NCI-H187 treated with DMSO at 0.1 percent for 48 hours (cell line): ENCODE measurements at places on chromosomes 12 and 14.

DNA sequence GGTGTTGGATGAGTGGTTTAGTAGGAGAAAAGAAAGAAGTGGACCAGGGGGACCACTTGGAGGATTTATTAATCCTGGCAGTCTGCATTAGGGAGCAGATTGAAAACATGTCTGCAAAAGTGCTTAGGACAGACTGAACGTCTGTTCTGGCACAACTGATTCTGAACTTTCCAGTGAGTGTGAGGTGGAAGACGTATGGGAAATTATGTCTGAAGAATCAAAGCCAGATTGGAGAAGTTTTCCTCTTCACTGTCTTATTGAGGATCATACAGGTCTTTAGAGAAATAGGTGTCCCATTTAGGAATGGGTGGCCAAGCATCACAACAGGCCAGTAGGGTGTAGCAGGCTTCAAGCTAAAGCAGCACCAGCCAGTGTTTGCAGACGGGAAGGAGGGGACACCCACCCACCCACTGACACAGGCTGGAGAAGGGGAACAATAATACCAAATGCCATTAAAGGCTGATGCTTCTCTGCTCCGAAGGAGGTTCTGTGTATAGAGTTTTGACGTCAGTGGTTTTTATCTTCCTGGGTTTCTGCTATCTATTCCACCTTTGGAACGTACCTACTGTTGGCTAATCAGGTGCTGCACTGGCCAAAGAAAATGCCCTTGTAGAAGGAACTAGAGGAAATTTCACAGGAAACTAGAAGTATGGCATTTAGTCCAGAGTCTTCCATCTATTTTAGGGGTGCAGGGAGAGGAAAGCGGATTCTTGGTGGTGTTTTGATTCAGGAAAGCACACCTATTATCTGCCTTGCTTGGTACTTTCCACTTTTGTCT, 1.8 kb downstream of the SRRM4 start:
- no peak for DNase-seq

- DNase-seq = no peak
These were observed 277.4 kb downstream of the BCL11B start for GRCh38 chr14:98994561-98994960.

- DNase-seq = no peak
These were observed 187.7 kb downstream of the PHETA1 start for GRCh38 chr12:111181143-111181726.

- DNase-seq = no peak
These were observed 235.5 kb upstream of the NPAS3 start for GRCh38 chr14:32703183-32703621.

GRCh38 chr12:52543985-52544883, 8.7 kb downstream of the KRT71 start:
- no peak for DNase-seq
